ENCODE measurements at places on chromosomes 5 and 9. TPM values are rescaled to one million over a fixed set of nuclear protein-coding genes. Genes with fewer than 3 reads are reported as not detected.

GRCh38 chr9:97479496-97480159, 21.8 kb upstream of the TMOD1 start:
- no peak for DNase-seq

GRCh38 chr9:127053057-127053821, 69.2 kb downstream of the ANGPTL2 start:
- DNase-seq, result no peak

DNA sequence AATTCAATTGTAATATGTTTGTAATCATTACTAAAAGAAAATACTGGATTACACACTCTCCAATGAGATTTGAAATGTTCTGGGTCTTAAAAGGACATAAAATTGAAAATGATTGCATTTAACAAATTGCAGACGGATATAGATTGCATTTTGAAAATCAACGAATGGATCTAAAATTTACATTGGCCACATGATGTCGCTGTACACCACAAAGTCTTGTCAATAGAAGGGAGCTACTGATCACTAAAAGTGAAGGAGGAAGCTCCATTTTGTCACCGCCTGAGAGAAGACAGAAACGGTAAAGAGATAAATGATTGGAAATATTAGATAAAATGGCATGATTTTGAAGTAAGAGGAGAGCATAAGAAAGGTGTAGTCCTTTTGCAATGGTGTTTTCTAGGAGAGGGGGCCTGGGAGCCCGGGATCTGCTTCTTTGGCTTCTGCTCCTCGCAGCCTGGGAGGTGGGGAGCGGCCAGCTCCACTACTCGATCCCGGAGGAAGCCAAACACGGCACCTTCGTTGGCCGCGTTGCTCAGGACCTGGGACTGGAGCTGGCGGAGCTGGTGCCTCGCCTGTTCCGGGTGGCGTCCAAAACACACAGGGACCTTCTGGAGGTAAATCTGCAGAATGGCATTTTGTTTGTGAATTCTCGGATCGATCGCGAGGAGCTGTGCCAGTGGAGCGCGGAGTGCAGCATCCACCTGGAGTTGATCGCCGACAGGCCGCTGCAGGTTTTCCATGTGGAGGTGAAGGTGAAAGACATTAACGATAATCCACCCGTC, at the start of gene PCDHA1:
Gene PCDHA1 (plus strand): TSS at position 236 of the 782 bp plus-strand sequence.
- no peak for DNase-seq

GRCh38 chr5:64532212-64532611, 26.4 kb downstream of the RGS7BP start:
- no peak for DNase-seq

DNA sequence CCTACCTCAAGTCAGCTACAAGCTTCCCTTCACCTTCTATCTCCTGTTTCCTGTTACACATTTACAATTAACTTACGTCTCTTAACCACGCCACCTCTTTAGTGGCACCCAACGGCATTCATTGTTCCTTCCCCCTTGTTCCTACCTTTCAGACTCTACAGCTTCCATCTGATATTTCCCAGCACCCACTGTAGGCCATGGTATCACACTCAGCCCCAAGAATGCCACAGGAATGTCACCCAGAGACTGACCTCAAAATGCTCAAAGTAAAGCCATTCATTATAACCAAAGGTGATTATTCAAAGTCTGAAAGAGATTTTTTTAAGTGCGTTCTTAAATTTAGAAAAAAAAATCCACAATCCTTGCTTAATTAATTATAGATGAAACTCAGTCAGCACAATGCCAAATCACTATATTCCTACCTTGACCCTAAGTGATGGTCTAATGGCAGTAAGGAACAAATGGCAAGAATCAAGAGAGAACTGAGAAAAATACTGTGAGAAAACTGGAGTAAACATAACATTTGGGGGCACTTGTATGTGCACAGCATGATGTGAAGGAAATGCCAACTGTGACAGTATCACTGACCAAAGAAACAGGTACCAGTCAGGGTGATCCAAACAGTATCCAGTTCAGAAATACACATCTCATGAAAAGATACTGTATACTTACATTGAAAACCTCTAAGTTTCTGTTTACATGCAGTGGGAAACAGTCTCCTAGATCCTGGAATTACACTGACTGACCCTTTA, 52.1 kb downstream of the CTNND2 start:
- no peak for DNase-seq

DNA sequence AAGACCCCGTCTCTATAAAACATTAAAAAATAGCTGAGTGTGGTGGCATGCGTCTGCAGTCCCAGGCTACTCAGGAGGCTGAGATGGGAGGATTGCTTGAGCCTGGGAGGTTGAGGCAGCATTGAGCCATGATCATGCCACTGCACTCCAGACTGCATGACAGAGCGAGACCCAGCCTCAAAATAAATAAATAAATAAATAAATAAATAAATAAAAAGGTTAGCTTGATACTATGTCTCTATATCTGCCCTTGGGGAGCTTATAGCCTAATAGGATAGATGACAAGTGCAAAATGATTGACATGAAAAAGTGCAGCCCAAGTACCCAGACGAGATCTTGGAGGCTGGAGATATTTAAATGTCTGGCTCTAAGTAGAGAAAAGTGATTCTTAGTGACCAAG, 122.6 kb downstream of the PDE4D start:
- DNase-seq, result no peak

- no peak for DNase-seq
Measured at GRCh38 chr5:171433982-171434676, 14.7 kb downstream of the FGF18 start.

- DNase-seq, result no peak
Measured at GRCh38 chr9:13291718-13292117, 12.2 kb upstream of the MPDZ start.

The SLC36A2 gene
- total RNA-seq, result not detected

The KIF4B gene
- not detected for total RNA-seq

- DNase-seq, result no peak
Measured at GRCh38 chr5:35554016-35554415, 63.6 kb upstream of the SPEF2 start.

GRCh38 chr9:114785866-114786650, 19.8 kb downstream of the TNFSF15 start:
- DNase-seq, result no peak

- DNase-seq, result no peak
Measured at GRCh38 chr5:56290378-56291078, 57.4 kb upstream of the ANKRD55 start.

The SHB gene
- total RNA-seq, result 42.8 TPM

DNA sequence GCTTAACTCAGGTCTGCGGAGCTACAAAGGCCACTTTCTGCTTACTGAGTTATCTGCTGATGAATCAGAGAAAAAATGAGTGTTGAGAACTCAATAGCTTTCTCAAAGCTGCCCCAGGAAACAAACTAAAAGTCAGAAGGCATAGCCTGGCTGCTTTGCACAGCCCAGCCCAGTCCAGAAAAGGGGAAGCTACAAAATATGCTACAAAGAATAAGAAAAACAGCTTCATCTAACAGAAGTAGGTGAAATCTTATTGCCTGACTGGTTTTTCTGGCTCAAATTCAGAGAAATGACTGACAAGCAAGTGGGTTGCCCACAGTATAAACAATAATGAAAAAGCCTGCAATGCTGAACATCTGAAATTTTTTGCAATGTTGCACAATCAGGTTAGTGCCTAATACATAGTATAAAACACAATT, 156.2 kb downstream of the PPP2R2B start:
- no peak for DNase-seq

GRCh38 chr5:57450991-57451876, 31.4 kb downstream of the ACTBL2 start:
- DNase-seq, result no peak

GRCh38 chr9:108386859-108387384, 468.9 kb downstream of the ACTL7B start:
- peak; percentile 51 for DNase-seq

- peak; percentile 48 for DNase-seq
Measured at GRCh38 chr5:147578228-147579024, 68.6 kb upstream of the DPYSL3 start.

GRCh38 chr5:14737291-14737690, 72.8 kb downstream of the OTULIN start:
- DNase-seq, result no peak

- DNase-seq, result peak; percentile 20
Measured at GRCh38 chr9:81535542-81536241, 153.7 kb downstream of the TLE1 start.

The FAM114A2 gene
- total RNA-seq, result 25.9 TPM

DNA sequence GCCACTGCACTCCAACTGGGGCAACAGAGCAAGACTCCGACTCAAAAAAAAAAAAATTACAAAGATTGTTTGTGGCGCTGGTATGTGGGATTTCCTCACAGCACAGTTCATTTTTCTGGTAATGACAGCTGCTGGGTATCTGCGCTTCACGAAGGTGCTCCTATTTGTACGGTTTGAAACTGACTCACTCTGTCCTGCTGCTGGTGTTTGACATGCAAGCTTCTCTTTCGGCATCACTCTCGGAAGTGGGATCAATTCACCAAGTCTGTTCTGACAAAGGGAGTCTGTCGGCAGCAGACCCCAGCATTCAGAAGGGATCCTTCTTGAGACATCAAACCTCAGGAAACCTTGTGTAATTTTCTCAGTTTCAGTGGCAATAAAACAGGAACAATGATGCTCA, 26.3 kb downstream of the MAML1 start:
- no peak for DNase-seq

The CENPH gene
- total RNA-seq, result 43.9 TPM

DNA sequence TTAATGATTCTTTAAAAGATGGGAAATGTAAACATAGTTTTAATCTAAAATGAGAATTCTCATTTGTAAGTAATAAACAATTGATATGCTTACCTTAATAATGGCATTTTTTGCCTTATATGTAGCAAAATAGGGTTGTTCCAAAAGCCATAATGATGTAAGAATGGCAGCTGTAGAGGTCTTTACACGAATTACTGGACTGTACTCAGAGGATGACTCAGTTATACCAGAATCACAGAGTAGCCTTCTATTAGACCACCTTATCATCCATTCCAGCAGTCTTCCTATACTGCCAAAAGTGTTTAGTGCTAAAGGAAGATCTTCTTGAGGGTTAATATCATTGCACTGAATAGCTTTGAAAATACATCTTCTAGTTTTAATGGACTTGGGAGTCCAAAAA, 66.5 kb downstream of the CPLANE1 start:
- no peak for DNase-seq

- DNase-seq, result no peak
Measured at GRCh38 chr9:83030391-83031107, 32.4 kb downstream of the RASEF start.

- no peak for DNase-seq
Measured at GRCh38 chr5:165617491-165617890, 2112.1 kb downstream of the MAT2B start.

GRCh38 chr5:38148021-38148625, 110.2 kb upstream of the EGFLAM start:
- DNase-seq, result peak; percentile 67

- no peak for DNase-seq
Measured at GRCh38 chr9:38027714-38028113, 41.3 kb downstream of the SHB start.

The RPS14 gene
- 2,863 TPM for total RNA-seq

The THOC3 gene
- 118 TPM for total RNA-seq

The C5orf58 gene
- total RNA-seq, result 2.4 TPM

DNA sequence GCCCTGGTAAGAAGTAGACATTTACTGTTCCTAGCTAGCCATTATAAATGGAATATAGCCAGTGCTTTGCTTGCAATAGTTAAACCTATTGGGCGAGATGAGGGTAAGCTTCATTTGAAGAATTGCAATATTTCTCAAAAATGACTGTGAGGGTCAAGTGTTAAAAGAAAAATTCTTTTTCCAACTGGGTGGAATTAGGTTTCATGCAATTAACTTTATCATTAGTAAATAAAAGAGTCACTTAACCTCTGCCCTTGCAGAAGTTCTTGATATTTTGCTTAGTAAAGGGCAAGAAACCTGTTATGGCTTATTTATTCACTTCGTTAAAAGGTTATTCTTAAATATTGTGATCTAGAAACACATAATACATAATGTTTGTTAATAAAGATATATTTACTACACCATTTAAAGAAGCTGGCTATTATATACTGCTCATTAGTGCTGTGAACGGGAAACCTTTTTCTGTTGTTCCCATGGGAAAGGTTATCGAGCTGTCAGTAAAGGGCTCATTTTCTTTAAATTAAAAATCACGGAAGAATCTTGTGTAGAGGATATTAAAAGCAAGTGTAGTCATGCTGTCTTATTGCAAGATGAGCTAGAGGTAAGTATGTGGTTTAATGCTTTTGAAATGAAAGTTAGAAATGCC, 370.5 kb downstream of the CSNK1G3 start:
- no peak for DNase-seq

The PDE6A gene
- not detected for total RNA-seq

GRCh38 chr9:35579130-35579529, 25.9 kb upstream of the TESK1 start:
- peak; percentile 48 for DNase-seq

- no peak for DNase-seq
Measured at GRCh38 chr5:181218795-181219124, 4.3 kb upstream of the TRIM41 start.

The ALDH1B1 gene
- total RNA-seq, result 27.5 TPM

GRCh38 chr5:128407944-128408343, 130.1 kb downstream of the FBN2 start:
- DNase-seq, result no peak

GRCh38 chr9:2023532-2023931, 8.4 kb downstream of the SMARCA2 start:
- no peak for DNase-seq

DNA sequence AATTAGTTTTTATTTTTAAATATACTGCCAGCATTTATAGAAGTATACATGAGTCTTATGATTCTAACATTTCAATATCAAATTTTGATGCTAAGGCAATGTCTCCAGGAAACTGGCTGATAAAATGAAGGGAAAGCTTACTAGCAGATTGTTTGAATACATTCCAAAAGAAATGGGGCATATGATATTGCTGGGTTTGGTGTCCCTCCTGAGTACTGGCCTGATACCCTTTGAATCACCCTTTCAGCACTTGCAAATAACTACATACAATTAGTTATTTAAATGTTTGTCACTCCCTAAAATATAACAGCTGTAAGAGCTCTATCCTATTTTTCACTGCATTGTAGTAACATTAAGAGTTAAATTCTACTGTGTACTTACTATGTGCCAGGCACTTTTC, 360.8 kb downstream of the HCN1 start:
- no peak for DNase-seq

GRCh38 chr5:95823218-95823737, 752 bp upstream of the GLRX start:
- DNase-seq, result no peak

- no peak for DNase-seq
Measured at GRCh38 chr9:437574-438001, 222.9 kb downstream of the DOCK8 start.

DNA sequence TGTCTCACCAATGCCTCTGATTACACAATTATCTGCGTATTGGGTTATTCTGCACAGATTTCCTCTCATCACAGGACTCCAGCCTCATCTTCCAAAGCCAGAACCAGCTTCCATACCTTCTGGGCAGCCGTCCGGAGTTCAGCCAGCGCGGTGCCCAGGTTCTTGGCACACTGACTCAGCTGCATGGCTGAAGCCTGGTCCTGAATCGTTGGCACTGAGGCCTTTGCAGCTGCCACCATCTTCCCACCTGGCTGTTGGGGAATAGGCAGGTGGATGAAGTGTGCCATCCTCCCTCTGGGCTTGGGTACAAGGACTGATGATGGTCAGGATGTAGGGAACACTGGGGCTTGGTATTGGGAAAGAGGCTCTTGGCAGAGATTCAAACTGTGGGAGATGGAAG, 17.9 kb downstream of the TLN1 start:
- no peak for DNase-seq

Measured in HT1080 (cell line).